ENCODE measurements at places on chromosomes 7 and 10. TPM values are rescaled to one million over a fixed set of nuclear protein-coding genes. Genes with fewer than 3 reads are reported as not detected.
A peak's percentile ranks its signal among the peaks of the same experiment; 100 is the strongest.

DNA sequence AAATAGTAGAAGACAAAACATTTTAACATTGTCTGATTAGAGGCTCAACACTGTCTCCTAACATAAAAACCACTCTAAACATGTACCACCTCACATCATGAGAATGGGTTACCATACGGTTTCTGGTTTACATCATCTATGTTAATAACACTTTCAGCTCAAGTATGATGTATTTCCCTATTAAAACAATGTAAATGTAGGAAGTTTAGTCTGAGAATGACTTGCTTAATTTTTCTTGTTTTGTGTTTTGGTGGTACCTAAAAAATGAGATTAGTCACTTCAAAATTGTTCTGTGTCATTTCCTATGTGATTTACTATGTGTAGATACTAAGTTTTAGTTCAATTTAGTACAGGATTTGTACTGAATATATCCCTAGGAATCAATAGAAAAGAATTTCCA is 195.8 kb upstream of the SEMA3C start:
- no peak for DNase-seq

GRCh38 chr10:35372329-35372728 is 36.0 kb downstream of the CCNY start:
- no peak for DNase-seq

GRCh38 chr10:124322191-124322980 is 96.3 kb downstream of the OAT start:
- DNase-seq = no peak

DNA sequence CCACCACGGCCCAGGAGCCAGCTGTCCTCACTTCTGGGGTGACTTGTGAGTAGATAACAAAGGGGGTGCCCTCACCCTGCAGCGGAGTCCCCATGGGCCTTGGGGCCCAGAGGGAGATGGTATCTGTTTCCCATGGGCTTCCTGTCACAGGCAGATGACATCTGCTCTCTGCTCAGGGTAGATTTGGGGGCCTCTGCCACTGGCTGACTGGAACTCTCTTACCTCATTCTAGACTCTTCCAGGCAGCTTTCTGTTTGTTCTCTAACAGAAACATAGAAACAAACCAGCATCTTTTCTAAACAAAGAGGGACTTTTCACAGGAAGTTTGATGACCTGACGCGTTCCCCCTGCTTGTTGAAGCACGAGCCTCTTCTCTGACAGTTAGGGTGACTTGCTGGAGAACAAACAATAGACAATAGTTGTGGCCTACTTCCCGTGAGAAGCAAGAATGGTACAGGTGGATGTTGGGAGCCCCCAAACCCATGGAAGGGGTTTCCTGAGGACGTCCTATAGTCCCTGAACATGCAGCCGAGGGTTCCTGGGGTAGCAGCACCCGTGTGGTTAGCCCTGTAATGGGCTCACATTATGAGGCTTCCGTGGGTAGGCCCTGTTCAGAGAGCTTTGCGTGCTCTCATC is 61.6 kb downstream of the GRK5 start:
- DNase-seq = peak; percentile 38

GRCh38 chr7:47078241-47078640 is 503.7 kb downstream of the TNS3 start:
- DNase-seq = no peak

DNA sequence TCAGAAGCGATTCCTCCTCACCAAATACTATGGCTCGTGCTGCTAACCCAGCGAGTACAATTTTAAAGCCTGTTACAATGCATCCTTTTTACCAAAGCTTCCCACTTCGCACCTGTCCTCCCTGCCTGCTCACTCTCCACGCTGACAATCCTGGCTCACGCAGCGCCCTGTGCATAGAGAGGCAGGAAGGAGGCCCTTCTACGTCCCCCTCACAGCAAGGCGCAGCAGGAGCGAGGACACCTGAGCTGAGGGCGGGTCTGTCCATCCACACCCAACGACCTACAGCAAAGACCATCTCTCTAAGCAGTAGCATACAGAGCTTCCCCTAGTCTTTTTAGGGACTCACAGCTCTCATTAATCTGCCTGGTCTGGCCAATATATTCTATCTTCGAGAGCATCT is 46.0 kb downstream of the MKI67 start:
- no peak for DNase-seq

DNA sequence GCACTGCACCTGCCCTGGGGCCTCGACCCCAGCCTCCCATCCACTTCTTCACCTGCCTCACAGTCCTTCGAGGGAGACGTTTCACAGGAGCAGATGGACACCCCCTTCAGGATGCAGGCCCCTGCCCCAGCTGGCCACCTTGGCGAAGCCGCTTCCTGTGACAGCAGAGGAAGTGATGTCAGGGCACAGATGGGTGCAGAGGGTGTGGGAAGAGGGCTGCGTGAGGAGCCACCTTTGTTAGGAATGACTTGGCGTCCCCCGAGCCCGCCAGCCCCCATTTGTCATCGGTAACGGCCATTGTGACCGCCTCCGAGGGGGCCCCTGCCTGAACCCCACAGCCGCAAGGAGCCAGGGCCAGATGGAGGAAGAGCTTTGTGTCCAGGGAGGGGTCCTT is 47.4 kb upstream of the SLC29A3 start:
- DNase-seq = no peak

GRCh38 chr10:83367036-83367435 is 772.3 kb upstream of the GHITM start:
- DNase-seq = no peak

GRCh38 chr10:111875725-111876124 is 307.8 kb downstream of the GPAM start:
- no peak for DNase-seq

DNA sequence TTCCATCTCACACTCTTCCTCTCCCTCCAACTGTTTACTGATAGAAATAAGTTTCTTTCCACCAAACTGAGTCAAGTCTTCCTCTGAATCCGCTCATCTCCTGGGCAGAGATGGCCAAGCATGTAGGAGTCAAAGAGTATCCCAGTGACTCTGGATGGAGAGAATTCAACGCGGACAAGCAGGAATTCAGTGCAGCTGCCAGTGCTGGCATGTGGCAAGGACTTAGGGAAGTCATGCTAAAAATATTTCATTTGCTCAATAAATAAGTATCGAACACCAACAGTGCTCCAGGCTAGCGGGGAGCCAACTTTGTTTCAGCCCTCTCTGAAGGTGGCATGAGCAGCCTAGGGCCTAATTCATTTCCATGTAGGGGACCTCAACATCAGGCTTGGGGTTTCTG is 351.6 kb upstream of the ZMIZ1 start:
- DNase-seq = peak; percentile 85

- DNase-seq = peak; percentile 65
These were observed 49.1 kb downstream of the LHPP start for GRCh38 chr10:124510759-124511158.

- DNase-seq = no peak
These were observed 170.1 kb downstream of the ADRA2A start for GRCh38 chr10:111246814-111247452.

DNA sequence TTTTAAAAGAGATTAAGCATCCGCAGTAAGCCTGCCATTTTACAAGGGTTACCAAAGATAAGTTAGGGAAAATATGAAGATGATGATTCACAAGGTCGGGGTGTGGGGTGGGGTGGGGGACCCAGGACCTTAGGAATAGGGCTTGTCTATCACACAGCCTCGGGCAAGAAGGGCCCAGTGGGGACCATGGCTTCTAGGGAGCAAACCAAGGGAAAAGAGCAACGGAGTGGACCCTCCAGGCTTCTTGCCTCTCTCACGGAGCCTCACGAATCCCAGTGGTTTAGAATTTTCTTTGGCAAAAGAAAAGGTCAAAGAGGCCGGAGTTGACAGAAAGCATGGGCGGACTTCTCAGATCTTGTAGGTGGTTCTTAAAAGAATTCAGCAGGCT is 1.3 kb downstream of the PRKCQ start:
- DNase-seq = no peak

DNA sequence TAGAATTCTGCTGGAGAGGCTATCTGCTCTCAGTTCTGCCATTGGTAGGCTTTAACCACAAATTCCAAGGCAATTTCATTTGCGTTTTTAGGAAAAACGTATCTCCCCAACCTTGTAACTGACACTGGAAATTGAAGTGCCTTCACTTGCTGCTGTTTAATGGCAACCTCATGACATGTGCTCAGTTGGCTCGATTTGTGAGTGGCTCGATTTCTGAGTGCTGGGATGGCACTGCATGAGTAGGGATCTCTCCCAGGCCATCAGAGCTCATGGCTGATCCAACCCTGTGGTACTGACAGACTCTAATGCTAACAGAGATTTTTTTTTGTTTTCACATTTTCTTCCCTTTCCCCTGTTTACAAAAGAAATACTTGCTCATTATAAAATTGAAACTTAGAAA is 56.0 kb downstream of the SUFU start:
- DNase-seq = no peak

DNA sequence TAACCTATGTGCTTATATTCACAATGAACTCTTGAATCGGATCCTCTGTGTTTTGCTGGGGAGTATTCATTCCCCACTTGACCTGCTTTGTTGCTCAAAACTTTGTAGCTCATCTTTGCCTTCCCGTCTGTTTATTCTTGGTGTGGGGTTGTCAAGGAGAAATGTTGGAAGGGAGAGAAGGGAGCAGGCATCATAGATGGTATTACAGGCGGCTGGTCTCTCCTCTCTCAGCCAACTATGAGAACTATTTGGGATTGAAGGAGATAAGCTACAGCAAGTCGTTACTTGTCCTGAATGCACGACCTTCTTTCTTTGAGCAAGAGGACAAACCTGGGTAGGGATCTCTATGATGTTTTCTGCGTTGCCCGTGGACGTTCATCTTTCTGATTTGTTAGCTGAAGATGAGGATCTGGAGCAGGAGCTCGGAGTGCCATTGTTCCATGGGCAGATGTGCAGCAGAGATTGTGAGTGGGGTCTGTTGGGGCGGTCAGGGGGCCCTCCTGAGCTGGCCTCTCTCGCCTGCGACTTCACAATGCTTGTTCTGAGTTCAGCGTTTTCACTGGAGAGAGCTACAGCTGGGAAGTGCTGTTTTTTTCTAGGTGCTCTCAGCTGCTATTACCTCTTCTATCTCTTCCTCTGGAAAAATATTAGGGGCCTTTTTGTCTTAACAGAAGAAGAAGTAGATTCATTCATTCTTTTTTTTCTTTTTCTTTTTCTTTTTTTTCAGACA is 126.9 kb upstream of the KLF6 start:
- DNase-seq = no peak

- no peak for DNase-seq
These were observed 82.6 kb downstream of the GPR26 start for GRCh38 chr10:123748711-123749110.

The SAMD8 gene
- total RNA-seq = 37.5 TPM

The NHLRC2 gene
- total RNA-seq = 40.0 TPM

The LIPF gene
- total RNA-seq = not detected

The CRYGN gene
- 1.7 TPM for total RNA-seq

The AS3MT gene
- total RNA-seq = 3.1 TPM

The HIP1 gene
- total RNA-seq = 56.8 TPM

The IDI2 gene
- not detected for total RNA-seq

All from aorta (tissue), 5 donors.